ENCODE measurements at places on chromosomes 4 and X. TPM values are rescaled to one million over a fixed set of nuclear protein-coding genes. Genes with fewer than 3 reads are reported as not detected.

- no peaks in the 10 kb centered on the region for H3K4me1 ChIP-seq
- H3K4me3 ChIP-seq: no peak overlapping the region
- H3K27ac ChIP-seq: no peak overlapping the region
- DNase-seq: no peak
- no peaks in the 10 kb centered on the region for H3K27me3 ChIP-seq
- no peaks in the 10 kb centered on the region for H3K36me3 ChIP-seq
Observed at GRCh38 chr4:21454201-21454600, 494.4 kb downstream of the KCNIP4 start.

MAGEA4 gene
- total RNA-seq: not detected

GRCh38 chr4:87939978-87940690, 35.4 kb upstream of the SPP1 start:
- no peaks in the 10 kb centered on the region for H3K36me3 ChIP-seq
- no peak overlapping the region for H3K4me3 ChIP-seq
- no peak overlapping the region for H3K27ac ChIP-seq

- H3K36me3 ChIP-seq: no peaks in the 10 kb centered on the region
- H3K27me3 ChIP-seq: no peaks in the 10 kb centered on the region
- H3K4me1 ChIP-seq: no peaks in the 10 kb centered on the region
- H3K4me3 ChIP-seq: no peak overlapping the region
Observed at GRCh38 chr4:75180217-75180616, 247.3 kb downstream of the PARM1 start.

DNA sequence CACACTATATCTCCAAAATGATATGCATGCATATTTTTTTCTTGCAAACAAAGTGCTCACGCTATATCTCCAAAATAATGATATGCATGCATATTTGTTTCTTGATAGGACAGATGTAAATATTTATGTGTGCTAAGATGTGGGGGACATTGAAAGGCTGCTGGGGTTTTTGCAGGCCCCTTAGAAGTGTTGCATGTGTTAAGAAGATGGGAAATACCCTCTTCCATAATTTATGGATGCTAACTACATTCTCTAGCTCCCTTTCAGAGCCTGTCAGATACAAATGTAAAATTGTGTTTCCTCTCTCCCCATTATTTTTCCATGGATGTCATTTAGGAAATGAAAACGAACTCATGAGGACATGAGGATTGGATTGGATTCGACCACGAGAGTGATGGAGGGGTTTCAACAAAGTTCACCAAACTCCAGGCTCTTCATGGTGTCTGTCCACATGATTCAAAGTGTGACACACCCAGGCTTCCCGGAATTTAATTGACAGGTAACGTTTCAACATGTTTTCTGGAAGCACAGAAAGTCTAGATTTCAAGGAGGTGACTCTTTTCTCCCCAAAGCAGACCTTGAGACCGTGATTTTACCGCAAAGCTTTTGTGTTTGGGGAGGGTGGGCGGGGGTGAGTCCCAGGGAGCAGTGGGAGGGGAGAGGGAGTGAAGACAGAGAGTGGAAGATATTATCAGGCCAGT, 94.4 kb upstream of the CD99 start:
- peaks cover 7% of the 10 kb centered on the region for H3K36me3 ChIP-seq
- H3K4me1 ChIP-seq: no peaks in the 10 kb centered on the region
- DNase-seq: no peak
- H3K4me3 ChIP-seq: no peak overlapping the region
